ENCODE measurements at places on chromosomes 4 and X. TPM values are rescaled to one million over a fixed set of nuclear protein-coding genes. Genes with fewer than 3 reads are reported as not detected.

DNA sequence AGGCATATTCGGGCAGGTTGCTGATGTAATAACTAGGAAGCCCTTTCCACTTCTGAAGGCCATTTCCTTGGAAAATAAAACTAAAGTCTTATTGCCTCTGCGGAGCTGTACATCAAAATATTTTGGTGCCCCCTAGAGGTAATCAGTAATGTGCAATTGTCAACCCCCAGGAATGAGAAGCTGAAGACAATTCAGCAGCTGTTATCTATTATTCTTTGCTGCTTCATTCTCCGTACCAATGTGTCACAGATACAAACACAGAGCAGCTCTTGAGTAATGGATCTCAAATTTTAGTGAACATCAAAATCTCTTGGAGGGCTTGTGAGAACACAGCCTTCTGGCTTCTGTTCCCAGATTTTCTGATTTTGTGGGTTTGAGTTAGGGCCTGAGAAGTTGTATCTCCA is 3.5 kb upstream of the SLIT2 start:
- DNase-seq: no peak
- H3K36me3 ChIP-seq: no peaks in the 10 kb centered on the region

BBS12 gene
- total RNA-seq: 5.4 TPM

GRCh38 chr4:26226629-26227376 is 94.0 kb upstream of the RBPJ start:
- H3K4me1 ChIP-seq: no peaks in the 10 kb centered on the region
- H3K27me3 ChIP-seq: peaks cover 4% of the 10 kb centered on the region
- H3K27ac ChIP-seq: no peak overlapping the region
- no peak overlapping the region for H3K4me3 ChIP-seq

ADH1C gene
- total RNA-seq: 2.6 TPM

GRCh38 chr4:55359397-55359916 is 13.4 kb downstream of the SRD5A3 start:
- peaks cover 21% of the 10 kb centered on the region for H3K4me1 ChIP-seq
- no peaks in the 10 kb centered on the region for H3K27me3 ChIP-seq
- DNase-seq: no peak
- H3K36me3 ChIP-seq: peaks cover 4% of the 10 kb centered on the region
- H3K4me3 ChIP-seq: no peak overlapping the region

- no peaks in the 10 kb centered on the region for H3K27me3 ChIP-seq
- H3K4me1 ChIP-seq: no peaks in the 10 kb centered on the region
- no peaks in the 10 kb centered on the region for H3K36me3 ChIP-seq
- H3K4me3 ChIP-seq: no peak overlapping the region
These were observed 560.8 kb downstream of the FGF13 start for GRCh38 chrX:138150709-138151108.

DNA sequence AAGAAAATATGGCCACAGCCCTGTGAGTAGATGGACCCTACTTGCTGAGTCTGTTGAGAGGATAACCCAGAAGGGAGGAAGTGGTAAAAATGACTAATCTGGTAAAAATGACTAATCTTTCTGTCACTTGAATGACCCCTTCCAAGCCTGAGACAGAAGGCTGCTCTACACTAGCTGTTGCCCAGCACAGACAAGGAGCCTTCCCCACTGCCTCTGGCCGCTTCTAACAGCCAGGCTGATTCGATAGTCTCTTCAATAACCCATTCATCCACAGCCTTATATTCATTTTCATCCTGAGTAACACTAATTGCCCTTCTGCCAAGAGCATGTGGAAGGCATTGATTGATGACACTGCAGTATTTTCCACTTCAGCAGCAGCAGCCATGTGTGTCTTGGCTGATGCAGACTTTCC is 18.4 kb downstream of the MAGEB17 start:
- no peak for DNase-seq
- H3K27ac ChIP-seq: no peak overlapping the region
- no peaks in the 10 kb centered on the region for H3K36me3 ChIP-seq
- no peaks in the 10 kb centered on the region for H3K4me1 ChIP-seq

DNA sequence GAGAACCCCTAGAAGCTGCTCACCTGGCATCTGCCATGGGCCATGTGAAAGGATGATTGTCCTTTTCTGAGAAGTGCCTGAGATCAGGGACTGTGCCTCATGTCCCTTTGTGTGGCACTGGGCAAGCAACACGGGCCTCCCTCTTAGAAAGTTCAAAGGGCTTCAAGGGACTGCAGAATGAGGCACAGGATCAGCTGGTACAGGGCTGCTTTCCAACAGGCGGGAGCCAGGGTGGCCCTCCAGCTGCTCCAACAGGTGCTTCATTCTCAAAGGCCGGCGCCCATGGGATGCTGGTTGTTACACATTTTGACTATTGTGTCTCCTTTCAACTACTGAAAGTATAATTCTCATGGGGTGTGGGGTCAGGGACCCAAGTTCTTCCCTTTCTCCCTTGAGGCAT is 114.7 kb downstream of the ENPP6 start:
- no peak overlapping the region for H3K27ac ChIP-seq
- DNase-seq: no peak
- H3K4me3 ChIP-seq: no peak overlapping the region

UGT2B10 gene
- not detected for total RNA-seq

UGT8 gene
- not detected for total RNA-seq

RASGEF1B gene
- 4.3 TPM for total RNA-seq

GRCh38 chrX:139691493-139691842 is 16.5 kb downstream of the MCF2 start:
- H3K4me3 ChIP-seq: peak overlapping the region; percentile 64
- no peaks in the 10 kb centered on the region for H3K27me3 ChIP-seq
- H3K36me3 ChIP-seq: no peaks in the 10 kb centered on the region
- H3K4me1 ChIP-seq: no peaks in the 10 kb centered on the region

ARX gene
- not detected for total RNA-seq

Measured in left ventricle myocardium inferior (tissue), 1 donor.